Frontal cortex (tissue), 4 donors: ENCODE measurements at places on chromosomes 1 and 21. TPM values are rescaled to one million over a fixed set of nuclear protein-coding genes. Genes with fewer than 3 reads are reported as not detected.

The C4BPA gene
- not detected for total RNA-seq

The LENEP gene
- total RNA-seq: 1.2 TPM

The KISS1 gene
- total RNA-seq: not detected

The SPRR3 gene
- total RNA-seq: not detected

The KRTAP13-2 gene
- total RNA-seq: not detected

The CNR2 gene
- total RNA-seq: not detected

The SPRR4 gene
- total RNA-seq: not detected

The MACO1 gene
- 103 TPM for total RNA-seq

The GSTM3 gene
- total RNA-seq: 80.3 TPM

The FMO1 gene
- total RNA-seq: 3.7 TPM

The HRNR gene
- not detected for total RNA-seq

The C21orf58 gene
- 3.7 TPM for total RNA-seq

The HHIPL2 gene
- 0.82 TPM for total RNA-seq

The HTR6 gene
- 0.41 TPM for total RNA-seq

The NR1I3 gene
- total RNA-seq: not detected

The RIMS3 gene
- total RNA-seq: 24.1 TPM

The RNU1-2 gene
- under 0.01 TPM for total RNA-seq

The XKR8 gene
- 2.4 TPM for total RNA-seq

The CFAP141 gene
- total RNA-seq: not detected

The LAX1 gene
- total RNA-seq: not detected

The TM2D1 gene
- total RNA-seq: 96.6 TPM

The FCER1A gene
- not detected for total RNA-seq

The AMY1B gene
- total RNA-seq: not detected

The KCNK1 gene
- 4.9 TPM for total RNA-seq

The ARL8A gene
- 99.1 TPM for total RNA-seq

The CFHR5 gene
- total RNA-seq: not detected

The OLIG2 gene
- 14.7 TPM for total RNA-seq

The PLA2G4A gene
- total RNA-seq: 1.2 TPM

The TMPRSS2 gene
- total RNA-seq: not detected

The AMY1C gene
- not detected for total RNA-seq

The TMEM200B gene
- total RNA-seq: 0.82 TPM

The KCND3 gene
- 10.6 TPM for total RNA-seq

The KDM5B gene
- total RNA-seq: 148 TPM

The TPTE gene
- not detected for total RNA-seq
